ENCODE measurements at places on chromosomes 12 and 14.

DNA sequence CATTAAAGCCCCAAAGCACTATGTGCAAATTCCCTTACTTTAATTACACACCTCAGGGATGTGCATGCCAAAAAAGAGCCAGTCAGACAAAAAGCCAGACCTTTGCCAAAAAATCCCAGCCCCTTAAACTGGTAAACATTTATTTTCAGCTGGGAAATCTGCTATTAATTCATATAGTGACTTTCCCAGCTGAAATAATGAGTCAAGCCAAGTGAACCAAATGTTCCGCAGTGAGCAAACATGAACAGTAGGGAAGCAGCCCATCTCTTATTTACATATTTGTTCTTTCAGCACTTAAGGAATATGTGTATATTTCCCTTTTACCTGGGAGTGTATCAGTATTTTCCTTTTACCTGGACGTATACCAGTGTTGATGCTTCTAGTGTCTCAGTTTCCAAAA lies 44.0 kb upstream of the OTX2 start:
- DNase-seq: no peak

DNA sequence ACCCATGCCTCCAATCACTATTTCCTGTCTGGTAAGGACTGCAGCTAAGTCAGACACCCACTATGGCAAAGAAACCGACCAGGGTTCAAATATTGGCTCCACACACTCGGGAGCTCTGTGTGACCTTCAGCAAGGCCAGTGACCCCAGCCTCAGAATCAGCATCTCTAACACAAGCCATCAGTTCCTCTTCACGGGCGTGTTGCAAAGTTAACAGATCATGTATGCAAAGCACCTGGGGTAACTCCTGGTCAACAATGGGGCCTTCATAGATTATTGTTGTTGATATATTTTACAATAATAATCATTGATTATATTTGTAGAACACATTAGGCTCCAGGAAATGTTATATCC lies 6.2 kb upstream of the FAM222A start:
- no peak for DNase-seq

- no peak for DNase-seq
Measured at GRCh38 chr14:96051642-96052540, 12.7 kb downstream of the C14orf132 start.

GRCh38 chr12:131222329-131223139 lies 268.8 kb downstream of the ADGRD1 start:
- DNase-seq: no peak

- DNase-seq: no peak
Measured at GRCh38 chr12:128823216-128823915, 392 bp downstream of the SLC15A4 start.

DNA sequence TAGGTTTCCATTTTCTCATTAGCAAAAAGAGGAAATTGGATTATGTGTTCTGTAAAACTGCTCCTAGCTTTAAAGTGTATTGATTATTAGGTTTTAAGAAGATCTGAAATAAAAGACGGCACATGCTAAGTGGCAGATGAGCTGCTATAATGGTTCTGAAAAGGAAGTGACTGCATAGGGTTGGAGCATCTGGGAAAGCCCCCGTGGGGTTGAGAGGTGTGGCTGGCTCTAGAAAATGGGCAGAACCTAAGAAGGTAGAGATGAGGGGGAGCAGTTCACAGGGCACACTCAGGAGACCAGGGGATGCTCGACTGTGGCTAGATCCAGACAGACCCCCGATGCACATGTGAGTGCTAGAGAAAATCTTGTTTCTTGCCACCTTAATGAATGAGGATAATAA lies 1.9 kb downstream of the IFNG-AS1 start:
- DNase-seq: no peak

DNA sequence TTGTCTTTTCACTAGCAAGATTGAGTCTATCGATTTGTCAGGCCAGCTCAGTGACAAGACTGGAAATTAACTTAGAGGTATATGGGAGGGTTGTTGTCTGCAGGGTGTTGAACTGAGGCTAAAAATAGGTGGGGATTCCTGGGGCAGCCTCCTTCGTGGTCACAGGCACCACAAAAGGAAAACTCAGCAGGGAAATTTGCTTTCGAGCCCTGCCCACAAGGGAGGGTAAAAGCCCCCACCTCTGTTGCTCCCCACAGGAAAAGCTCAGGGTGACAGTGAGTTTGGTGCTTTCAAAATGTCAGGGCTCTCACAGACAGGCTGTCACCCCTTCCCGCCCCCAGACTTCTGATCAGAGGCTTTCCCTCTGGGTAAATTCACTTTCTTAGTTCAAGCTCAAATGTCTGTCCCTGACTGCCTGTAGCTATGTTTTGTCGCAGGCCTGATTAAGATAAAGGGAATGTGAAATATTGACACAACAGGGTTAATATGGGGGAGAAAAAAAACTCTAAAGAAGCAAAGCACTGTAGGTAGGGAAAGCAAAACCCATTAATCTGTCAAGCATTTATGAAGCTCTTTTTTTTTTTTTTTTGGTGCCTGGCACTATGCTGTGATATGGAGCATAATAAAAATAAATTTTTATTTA lies 11.7 kb upstream of the NFKBIA start:
- DNase-seq: no peak

DNA sequence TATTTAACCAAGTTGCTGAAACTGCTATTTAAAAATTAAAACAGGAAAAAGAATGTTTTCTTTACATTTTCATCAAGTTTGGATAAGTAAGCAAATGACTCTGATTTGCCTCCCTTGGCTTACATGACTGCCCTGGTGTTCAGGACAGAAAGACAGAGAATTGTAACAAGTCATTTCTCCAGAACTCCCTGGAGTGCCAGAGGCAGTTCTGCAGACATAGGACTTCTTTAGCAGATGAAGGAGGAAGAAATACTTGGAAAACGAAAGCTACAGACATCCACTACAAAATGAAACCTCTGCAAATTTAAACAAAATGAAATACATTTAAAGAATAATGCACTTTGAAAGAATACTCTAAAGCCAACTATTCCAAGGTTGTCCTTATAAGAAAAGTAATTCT lies 253.9 kb downstream of the LRFN5 start:
- no peak for DNase-seq

DNA sequence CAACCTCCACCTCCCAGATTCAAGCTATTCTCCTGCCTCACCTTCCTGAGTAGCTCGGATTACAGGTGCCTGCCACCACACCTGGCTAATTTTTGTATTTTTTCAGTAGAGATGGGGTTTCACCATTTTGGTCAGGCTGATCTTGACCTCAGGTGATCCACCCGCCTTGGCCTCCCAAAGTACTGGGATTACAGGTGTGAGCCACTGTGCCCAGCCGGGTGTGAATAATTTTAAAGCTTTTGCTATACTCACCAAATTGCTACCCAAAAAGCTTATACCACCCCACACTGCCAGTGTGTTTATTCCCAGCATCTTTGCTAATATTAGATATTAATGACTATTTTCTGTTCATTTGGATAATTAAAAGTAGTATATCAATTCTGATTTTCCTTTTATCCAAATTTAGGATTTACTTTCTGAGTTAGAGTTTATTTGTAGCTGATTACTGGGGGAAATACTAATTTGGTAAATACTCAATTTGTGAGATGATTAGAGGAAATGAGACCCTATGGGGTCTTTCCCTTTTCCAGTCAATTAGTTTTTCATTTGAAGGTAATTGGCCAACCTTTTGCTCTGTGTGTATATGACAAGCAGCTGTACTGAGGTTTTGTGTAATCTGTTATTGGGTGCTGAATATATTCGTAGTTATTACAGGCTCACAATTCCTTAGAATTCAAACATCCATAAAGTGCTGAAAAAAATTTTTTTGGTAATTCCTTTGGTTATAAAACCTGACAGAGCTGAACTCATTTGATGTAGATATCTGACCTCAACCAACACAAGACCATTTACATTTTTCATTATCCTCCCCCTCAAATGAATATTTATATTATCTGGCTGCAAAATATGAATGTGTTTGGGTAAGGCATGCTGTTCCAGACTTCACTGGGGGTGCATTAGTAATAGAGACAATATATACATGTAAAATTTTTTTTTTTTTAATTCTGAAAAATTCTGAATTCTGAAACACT lies 73.6 kb downstream of the ANO6 start:
- no peak for DNase-seq

Measured in AG09319 (cell line).